Renal cortex interstitium (tissue), 15 donors: ENCODE measurements at places on chromosomes 13 and 19.

DNA sequence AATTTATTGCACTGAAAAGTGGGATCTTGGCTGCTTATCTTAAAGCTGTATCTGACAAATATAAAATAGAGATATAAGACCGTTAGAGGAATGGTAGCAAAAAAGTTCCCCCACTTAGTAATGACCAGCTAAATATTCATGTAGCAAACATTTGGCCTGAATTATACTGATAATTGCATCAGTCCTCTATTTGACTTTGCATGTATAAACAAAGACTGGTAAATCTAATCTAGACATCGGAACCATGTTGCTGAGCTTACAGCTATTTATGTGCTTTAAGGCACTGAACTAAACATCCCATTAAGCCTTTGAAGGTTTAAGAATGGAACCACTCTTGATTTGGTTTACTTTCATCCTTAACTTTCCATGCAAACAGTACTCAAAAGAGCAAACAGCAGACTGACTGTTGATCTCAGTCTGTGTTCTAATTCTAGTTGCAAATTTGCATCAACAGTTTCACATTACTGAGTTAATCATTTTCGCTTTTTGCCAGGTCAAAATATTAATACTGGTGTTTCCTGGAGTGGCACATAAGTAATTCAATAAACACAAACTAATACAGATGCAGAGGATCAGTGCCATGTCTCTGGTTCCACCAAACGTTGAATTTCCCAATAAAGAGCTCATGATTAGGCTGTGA lies 203.5 kb upstream of the HTR2A start:
- DNase-seq, result no peak

DNA sequence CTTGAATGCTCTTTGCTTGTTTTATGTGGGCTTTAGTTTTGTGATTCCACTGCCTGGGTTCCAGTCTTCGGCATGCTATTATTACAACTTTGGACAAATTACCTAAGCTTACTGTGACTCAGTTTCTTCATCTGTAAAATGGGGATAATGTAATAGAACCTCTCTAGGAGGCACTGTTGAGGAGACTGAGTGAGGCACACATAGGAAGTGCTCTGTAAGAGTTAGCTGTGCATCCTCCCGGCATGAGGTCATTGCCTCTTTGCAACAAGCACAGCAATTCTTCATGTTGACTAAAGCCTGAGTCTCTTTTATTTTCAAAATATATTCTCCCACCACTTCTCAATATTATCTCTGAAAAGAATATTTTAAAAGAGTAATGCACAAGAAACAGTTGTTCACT lies 227.4 kb downstream of the DLEU7 start:
- no peak for DNase-seq

- no peak for DNase-seq
Measured at GRCh38 chr13:32254416-32254815, 60.7 kb downstream of the ZAR1L start.

GRCh38 chr13:80374444-80374843 lies 33.5 kb upstream of the SPRY2 start:
- DNase-seq, result no peak

GRCh38 chr19:33383720-33384292 lies 10.3 kb downstream of the CEBPG start:
- DNase-seq, result no peak

- DNase-seq, result no peak
Measured at GRCh38 chr13:43661161-43661830, 125.5 kb downstream of the ENOX1 start.

- no peak for DNase-seq
Measured at GRCh38 chr13:99151516-99151915, 49.1 kb upstream of the UBAC2 start.

GRCh38 chr13:101026736-101027398 lies 352.3 kb upstream of the TMTC4 start:
- no peak for DNase-seq

GRCh38 chr13:99294958-99295357 lies 12.2 kb downstream of the GPR183 start:
- no peak for DNase-seq

DNA sequence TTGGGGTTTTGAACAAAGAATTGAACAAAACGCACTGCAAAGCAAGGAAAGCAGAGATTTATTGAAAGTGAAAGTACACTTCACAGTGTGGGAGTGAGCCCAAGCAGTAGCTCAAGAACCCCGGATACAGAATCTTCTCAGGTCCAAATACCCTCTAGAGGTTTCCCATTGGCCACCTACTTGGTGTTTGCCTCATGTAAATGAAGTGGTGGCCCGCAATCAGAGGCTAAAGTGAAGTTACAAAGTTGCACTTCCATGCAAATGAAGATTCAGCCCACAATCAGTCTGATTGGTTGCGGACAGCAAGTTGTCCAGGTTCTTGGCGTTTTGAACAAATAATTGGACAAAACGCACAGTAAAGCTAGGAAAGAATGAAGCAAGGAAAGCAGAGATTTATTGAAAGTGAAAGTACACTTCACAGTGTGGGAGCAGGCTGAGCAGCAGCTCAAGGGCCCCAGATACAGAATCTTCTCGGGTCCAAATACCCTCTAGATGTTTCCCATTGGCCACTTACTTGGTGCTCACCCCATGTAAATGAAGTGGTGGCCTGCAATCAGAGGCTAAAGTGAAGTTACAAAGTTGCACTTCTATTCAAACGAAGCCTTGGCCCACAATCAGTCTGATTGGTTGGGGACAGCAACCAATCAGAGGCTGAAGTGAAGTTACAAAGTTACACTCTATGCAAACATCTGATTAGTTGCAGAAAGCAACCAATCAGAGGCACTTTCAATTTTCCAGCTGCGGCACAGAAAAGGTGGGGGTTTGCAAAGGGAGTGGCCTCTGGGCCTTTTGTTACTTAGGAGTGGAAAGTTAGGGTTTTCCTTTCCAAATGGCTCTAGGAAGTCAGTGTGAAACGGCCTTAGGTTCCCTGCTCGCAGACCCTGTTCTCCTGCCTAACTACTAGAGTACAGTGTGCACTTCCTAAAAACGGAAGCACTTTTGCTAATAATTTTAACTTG lies 4.8 kb upstream of the TM9SF2 start:
- no peak for DNase-seq

- DNase-seq, result no peak
Measured at GRCh38 chr13:42798118-42798517, 16.7 kb downstream of the FAM216B start.

- no peak for DNase-seq
Measured at GRCh38 chr19:31304831-31305312, 44.4 kb downstream of the TSHZ3 start.

DNA sequence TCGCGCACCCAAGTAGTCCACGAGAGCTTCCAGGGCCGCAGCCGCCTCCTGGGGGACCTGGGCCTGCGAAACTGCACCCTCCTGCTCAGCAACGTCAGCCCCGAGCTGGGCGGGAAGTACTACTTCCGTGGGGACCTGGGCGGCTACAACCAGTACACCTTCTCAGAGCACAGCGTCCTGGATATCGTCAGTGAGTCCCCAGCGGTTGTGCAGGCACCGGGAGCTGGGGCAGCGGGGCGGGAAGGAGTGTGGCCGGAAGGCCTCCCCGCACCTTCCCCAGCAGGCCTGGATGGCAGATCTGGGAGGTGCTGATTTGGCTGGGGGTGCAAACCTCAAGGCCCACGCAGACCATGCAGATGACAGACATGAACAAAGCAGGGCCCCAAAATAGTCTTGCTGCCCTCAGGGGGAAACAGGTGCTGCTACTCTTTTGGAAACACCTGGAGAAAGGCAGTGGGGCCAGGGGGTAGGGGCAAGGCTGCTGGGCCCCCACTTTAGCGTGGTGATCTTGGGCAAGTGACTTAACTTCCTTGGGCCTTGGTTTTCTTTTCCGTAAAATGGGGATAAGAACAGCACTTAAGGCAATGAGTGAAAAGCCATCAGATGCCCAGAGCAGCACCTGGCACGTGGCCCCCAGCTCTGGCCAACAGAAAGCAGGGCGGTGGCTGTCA lies 4.0 kb downstream of the MAG start:
- DNase-seq, result no peak

- no peak for DNase-seq
Measured at GRCh38 chr13:97387890-97388289, 46.1 kb upstream of the RAP2A start.

DNA sequence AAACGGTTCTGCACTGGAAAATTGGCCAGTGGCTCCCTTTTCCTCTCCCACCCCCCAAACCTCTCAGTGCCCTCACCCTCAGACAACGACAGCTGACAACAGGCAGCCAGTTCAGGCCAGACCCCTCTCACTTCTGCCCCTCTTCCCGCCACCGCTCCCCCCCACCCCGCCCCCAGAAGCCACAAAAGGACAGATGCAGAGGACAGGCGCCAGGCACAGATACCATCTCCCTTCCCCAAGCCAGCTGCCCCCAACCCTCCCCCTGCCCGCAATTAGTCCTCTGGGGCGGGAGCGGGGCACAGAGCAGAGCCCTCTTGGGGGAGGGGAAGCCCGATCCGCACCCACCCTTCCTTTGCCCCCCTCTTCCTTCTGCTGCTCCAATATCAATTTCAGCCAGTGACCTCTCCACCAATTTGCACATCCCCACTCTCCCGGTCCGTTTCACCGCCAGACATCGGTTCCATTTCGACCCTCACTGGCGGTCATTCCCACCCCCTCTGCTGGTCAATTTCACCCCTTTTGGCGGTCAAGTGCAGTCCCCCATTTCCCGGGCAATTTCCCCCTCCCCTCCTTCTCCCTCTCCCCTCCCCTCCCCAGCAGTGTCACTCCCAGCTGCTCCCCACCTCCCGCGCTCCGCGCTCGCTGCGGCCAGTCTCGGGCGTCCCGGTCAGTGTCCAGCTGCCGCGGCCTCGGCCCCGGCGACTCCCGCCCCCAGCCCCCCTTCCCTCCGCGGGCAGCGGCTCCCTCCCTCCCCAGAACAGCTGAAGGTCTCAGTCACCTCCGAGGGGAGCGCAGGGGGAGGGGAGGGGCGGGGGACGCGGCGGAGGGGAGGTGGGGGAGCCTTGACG lies at the start of gene SHD:
Gene SHD (plus strand): TSS at position 848 of the 848 bp plus-strand sequence. CDS start 798 bp downstream, outside the sequence.
- peak; percentile 31 for DNase-seq

- DNase-seq, result no peak
Measured at GRCh38 chr19:49506575-49507105, 5.8 kb upstream of the FCGRT start.

DNA sequence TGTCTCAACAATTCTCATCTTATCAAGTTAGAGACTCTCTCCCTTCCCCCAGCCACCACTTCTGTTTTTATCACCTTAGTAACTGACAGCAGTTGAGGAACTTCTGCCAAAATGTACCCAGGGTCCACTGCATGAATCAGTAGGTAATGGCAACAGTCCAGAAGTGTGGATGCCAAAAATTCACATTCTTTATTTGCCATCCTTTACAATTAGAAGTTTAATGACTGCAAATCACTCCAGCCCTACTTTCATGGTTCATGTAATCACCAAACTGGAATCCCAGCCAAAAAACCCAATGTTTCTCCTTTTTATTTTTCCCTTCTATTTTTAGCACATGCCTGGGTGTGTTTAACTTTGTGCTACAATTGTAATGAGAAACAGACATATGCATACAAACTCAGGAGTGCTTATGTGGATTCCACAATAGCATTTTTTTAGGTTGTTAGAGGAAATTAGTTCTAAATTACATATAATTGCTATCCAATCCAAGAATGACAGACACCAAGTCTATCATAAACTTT lies 243.5 kb downstream of the RGCC start:
- DNase-seq, result no peak

DNA sequence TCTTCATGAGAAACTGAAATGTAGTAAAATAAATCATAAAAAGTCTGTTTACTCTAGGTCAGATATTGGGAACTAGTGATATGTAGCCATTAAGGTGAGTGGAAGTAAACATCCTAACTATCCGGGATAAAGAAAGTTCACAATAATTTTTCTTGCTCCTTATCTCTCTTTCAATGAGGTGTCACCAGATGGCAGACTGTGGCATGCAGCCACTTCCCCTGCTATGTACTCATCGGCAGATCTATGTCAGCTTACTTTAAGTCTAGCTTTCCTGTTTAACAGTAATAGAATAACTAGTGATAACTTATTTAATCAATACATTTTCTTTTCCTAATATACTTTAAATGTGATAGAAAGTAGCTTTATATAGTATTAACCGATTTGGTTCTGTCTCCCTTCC lies 181.9 kb downstream of the NDFIP2 start:
- no peak for DNase-seq

- DNase-seq, result peak; percentile 24
Measured at GRCh38 chr13:50629497-50629896, 214.0 kb downstream of the DLEU7 start.
